Sigmoid colon (tissue), 7 donors: ENCODE measurements at places on chromosomes 13 and 19. TPM values are rescaled to one million over a fixed set of nuclear protein-coding genes. Genes with fewer than 3 reads are reported as not detected.

- no peak for DNase-seq
These were observed 104.6 kb upstream of the VSTM2B start for GRCh38 chr19:29421196-29421545.

GRCh38 chr13:24004971-24005370, 107.7 kb upstream of the C1QTNF9B start:
- DNase-seq, result no peak

- DNase-seq, result no peak
These were observed 402.5 kb upstream of the HTR2A start for GRCh38 chr13:47299304-47299703.

DNA sequence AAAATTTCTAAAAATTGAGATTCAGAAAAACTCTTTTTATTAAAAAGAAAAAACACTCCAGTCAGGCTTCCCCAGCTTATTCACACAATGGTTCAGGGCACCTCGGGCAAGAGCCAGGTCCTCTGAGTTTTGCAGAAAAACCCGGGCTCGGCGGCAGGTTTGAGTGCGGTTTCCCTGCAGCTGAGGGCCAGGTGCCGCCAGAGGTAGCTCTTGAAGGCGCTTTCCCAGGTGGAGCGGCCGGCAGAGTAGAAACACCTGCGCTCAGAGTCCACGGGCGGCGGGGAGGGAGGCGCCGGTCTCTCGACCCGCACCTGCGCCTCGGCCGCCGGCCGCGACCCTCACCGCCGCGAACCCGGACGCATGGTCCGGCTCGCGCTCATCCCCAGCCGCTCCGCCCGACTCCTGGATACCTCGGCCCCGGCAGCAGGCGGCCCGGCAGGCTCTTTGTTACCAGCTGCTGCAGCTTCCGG, 444 bp downstream of the PROSER1 start:
- DNase-seq, result peak; percentile 64

GRCh38 chr13:50071379-50071778, 56.1 kb downstream of the KCNRG start:
- no peak for DNase-seq

DNA sequence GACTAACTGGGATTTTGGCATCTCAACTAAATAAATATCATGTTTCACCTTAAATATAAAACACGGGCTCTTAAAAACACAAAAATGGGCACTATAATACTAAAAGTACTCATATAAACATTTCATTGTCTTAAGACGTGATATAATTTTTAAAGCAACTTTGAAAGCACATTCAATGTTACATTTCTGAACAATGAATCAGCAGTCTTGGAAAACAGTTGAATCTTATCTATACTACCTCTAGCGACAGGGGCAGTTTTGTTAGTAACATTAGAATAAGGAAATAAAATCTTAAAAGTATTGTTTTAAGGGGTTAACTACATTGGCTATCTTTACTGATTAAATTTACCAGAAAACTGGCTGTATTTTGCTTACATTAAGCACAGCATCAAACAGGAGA, 156.9 kb downstream of the UGGT2 start:
- DNase-seq, result no peak

Gene EFNB2
- total RNA-seq, result 12.9 TPM

- no peak for DNase-seq
These were observed 287.1 kb downstream of the TBC1D4 start for GRCh38 chr13:75194717-75195462.

- no peak for DNase-seq
These were observed 49.4 kb downstream of the LYL1 start for GRCh38 chr19:13053238-13053637.

GRCh38 chr13:114177245-114178010, 1.6 kb upstream of the CFAP97D2 start:
- no peak for DNase-seq

- no peak for DNase-seq
These were observed 119.4 kb upstream of the NBEA start for GRCh38 chr13:34822650-34823049.

Gene KLK10
- total RNA-seq, result 2.5 TPM

Gene ZNF569
- total RNA-seq, result 5.4 TPM

- DNase-seq, result no peak
These were observed 495.4 kb downstream of the LMO7 start for GRCh38 chr13:76131551-76131950.

Gene LRRC63
- not detected for total RNA-seq

- no peak for DNase-seq
These were observed 6.0 kb upstream of the CYP4F12 start for GRCh38 chr19:15666883-15667282.

DNA sequence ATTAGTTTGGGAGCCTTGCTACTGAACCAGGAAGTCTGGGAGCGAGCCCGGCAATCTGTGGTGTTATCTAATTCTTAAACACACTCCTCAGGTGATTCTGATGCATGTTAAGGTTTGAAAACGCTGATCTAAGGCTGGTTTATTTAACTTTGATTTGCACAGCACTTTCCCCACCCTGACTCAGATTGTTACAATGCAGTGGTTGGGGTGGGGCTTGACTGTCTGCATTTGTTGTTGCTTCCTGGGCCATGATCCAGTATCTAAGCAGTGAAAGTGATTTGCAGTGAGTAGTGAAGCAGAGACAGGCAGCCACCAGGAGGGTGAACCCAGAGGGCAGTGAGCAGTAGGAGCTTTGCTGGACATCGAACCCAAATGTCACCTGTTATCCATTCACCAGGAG, 81.6 kb upstream of the ARGLU1 start:
- DNase-seq, result no peak

Gene TTC9B
- total RNA-seq, result 5.0 TPM

Gene CEACAM16
- not detected for total RNA-seq

DNA sequence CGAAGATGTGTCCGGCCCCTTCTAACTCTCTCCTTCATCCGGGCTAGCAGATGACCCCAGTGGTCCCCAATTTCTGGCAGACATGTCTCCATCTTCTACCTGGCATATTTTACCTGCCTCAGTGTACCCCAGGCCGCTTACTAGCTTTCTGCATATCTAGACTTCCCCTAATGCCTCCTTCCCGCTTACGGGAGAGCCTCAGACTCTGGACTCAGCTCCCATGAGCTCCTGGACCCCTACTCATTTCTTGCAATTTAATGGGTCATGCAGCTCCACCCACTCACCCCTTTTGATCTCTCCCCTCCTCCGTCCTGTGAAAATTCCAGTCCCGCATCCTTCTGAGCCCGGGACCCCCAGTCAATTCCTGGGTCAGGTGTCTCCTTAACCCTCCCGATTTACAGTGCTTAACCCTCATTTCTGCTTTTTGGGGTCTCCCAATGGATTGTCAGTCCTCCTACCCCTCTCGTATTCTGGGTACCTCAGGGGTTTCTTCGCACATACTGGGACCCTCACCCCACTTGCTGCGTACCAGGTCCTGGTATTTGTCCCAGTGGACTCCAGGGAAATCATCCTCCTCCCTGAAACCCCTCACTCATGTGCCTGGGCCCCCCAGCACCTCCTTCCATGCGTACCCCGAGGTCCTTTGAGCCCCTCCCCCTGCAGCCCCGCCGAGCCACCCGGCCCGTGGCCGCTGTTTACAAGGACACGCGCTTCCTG, 500 bp upstream of the JUNB start:
- DNase-seq, result no peak

- peak; percentile 70 for DNase-seq
These were observed 91.4 kb upstream of the CACNA1A start for GRCh38 chr19:13597640-13598039.

GRCh38 chr19:14237014-14237941, 31.3 kb upstream of the ADGRL1 start:
- no peak for DNase-seq

DNA sequence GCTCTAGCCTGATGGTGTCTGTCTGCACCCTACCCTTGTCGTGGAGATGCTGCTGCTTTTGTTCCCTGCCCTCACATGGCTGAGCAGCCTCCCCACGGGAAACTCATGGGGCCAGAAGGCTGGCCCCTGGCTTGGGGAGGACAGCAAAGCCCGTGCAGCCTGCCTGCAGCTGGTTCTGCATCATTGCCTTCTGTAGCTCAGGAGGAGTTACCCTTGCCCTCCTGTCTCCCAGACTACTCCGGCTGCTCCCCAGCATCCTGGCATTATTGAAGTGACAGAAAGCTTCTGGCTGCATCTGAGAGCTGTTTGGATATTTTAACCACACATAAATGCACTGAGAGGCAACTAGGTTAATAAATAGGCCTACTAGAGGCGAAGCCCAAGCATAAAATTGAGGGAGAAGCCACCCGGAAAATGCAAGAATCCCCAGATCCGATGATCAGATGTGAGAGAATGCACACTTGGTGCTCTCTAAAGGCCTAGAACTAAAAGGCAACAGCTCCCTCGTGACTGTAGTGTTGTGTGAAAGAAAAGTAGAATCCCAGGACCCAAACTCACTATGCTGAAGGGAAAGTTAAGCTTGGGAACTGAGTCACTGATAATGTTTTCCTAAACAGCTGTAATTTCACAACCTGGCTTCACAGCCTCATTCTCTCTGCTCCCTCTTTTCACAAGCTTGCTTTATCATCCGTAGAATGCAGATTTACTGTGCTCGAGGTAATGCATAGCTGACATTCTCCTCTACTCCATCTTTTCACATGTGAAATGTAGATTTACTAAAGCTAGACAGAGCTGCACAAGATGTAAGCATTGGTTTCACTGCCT, 110.8 kb downstream of the TNFRSF19 start:
- DNase-seq, result no peak
